ENCODE measurements at places on chromosomes 16 and 17.

GRCh38 chr17:64736804-64737492 is 74.8 kb upstream of the SMURF2 start:
- no peak for DNase-seq

- no peak for DNase-seq
These were observed 48.4 kb downstream of the CLEC16A start for GRCh38 chr16:10992797-10993196.

DNA sequence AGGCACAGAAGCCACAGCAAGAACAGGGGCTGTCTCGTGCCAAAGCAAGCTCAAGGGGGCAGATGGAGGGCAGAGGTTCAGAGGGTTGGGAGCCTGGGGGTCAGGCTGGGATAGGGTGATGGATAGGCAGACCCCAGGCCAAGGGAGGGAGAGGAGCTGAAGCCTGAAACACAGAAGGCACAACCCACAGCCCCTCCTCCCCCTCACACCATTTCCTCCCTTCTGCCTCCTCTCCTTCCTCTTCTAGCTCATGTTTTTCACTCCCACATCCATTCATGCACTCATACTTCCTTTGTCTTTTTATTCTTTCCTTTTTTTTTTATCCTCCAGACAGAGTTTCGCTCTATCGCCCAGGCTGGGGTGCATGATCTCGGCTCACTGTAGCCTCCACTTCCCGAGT is 61.1 kb downstream of the SOCS1 start:
- no peak for DNase-seq

DNA sequence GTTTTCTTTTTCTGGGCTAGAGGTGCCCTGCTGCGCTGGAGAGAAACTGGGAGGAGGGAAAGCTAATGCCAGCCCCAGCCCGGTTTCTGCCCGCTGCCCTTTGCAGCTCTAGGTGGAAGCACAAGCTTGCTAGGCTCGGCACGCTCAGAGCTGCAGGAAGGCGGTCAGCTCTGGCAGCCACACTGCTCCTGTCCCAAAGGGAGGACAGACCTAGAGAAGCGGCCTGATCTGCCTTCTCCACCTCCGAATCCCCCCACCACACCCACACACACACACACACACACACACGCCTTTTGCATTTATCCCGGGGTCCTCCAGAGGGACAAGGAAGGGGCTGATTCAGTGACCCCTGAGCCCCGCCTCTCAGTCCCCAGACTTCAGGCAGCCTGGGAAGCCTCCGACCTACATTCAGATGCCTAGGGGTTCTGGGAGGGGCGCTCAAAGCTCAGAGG is 418.1 kb downstream of the SOX9 start:
- DNase-seq: no peak

GRCh38 chr16:54923055-54923473 is 7.6 kb upstream of the IRX5 start:
- no peak for DNase-seq

Data from NCI-H748 treated with DMSO at 0.1 percent for 48 hours (cell line).